ENCODE measurements at places on chromosomes 1 and 21.

DNA sequence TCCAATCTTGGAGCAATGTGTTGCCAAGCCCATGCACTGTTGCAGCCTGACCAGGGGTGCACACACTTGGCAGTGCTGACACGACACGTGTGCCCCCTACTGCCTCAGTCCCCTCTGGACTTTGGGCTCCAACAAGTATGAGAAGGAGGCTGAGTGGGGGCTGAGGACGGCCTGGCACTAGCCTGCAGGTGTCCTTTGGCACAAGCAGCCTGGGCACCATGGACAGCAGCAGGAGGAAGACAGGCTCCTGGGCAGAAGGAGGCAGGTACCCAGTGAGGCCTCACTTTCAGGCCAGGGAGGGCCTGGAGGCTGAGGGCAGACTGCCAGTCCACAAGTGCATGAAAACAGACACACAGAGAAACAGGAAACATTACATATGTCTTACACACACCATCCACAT is 1702.9 kb upstream of the B3GALT2 start:
- no peak for DNase-seq

- DNase-seq: no peak
Measured at GRCh38 chr1:81679942-81680341, 120.8 kb upstream of the ADGRL2 start.

DNA sequence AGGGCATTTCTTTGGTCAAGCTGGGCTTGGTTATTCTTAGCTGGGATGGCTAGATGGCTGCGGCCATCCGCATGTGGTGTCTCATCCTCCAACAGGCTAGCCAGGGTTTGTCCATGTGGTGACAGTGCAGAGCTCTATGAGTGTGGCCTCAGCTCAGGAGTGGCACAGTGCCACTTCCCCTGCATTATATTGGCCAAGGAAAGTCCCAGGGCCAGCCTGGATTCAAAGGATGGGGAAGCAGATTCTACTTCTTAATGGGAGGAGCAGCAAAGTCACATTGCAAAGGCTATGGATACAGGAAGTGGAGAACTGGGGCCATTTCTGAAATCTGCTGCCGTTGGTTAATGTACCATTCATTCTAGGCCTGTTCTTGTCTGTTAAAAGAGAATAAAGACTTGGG is 34.4 kb downstream of the STUM start:
- no peak for DNase-seq

GRCh38 chr1:4612991-4613390 is 41.4 kb upstream of the AJAP1 start:
- no peak for DNase-seq

- peak; percentile 39 for DNase-seq
Measured at GRCh38 chr1:15833069-15833679, 14.3 kb upstream of the SPEN start.

- DNase-seq: no peak
Measured at GRCh38 chr1:183080406-183080805, 57.2 kb downstream of the LAMC1 start.

DNA sequence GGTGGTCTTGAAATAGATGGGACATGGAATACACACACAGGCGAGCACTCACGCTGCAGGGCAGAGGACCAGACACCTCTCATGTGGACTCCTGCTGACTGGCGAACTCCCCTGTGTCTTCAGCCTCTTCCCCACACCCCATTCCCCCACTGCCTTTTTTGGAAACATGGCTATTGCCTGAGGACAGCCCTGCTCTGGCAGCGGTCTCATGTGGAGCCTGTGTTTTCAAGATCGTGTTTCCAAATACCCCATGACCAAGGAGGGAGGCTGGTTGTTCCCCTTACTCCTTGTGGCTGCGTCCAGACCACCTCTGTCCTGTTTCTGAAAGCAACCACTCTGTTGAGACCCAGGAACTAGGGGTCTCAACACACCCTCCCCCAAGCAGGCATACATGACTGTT is 119.4 kb downstream of the C1orf94 start:
- no peak for DNase-seq

DNA sequence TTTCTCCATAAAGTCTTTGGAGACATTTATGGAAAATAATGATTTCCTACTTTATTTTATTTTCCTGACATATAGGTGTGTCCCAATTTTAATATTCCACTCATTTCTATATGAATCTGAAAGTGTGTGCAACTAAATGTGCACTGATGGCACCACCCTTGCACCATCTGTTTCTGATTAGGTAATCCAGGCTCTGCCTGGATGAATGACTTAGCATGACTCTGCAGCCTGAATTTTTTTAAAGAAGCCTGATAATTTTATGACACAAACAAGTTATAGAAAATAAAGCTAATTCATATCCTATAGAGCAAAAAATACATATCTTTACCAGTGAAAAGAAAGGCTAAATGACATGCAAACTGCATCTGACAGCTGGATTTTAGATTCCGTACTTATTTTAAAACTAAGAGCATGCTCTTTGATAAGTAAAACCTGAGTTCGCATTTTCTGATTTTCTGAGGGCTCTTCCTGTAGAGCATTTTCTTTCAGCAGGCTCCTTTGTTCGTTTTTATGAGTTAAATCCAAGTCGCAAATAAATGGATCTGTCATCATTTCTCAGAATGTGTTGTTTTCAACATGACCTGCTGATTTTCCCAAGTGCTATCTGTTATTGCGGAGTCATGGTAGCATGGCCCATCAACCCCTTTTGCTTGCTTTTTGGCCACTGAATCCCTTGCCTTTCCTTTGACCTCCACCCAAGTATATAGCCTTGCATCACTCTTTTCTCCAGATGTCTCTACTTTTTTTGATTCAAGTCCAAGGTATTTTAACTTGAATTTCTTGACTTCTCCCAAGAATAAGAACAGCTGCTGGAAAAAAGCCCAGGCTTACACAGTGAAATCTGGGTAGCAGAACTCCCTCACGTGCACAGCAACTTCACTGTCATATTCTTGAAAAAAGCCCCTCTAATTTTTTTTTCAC is 52.8 kb upstream of the LYPLAL1 start:
- no peak for DNase-seq

- DNase-seq: no peak
Measured at GRCh38 chr21:43345746-43346409, 81.1 kb downstream of the SIK1 start.

DNA sequence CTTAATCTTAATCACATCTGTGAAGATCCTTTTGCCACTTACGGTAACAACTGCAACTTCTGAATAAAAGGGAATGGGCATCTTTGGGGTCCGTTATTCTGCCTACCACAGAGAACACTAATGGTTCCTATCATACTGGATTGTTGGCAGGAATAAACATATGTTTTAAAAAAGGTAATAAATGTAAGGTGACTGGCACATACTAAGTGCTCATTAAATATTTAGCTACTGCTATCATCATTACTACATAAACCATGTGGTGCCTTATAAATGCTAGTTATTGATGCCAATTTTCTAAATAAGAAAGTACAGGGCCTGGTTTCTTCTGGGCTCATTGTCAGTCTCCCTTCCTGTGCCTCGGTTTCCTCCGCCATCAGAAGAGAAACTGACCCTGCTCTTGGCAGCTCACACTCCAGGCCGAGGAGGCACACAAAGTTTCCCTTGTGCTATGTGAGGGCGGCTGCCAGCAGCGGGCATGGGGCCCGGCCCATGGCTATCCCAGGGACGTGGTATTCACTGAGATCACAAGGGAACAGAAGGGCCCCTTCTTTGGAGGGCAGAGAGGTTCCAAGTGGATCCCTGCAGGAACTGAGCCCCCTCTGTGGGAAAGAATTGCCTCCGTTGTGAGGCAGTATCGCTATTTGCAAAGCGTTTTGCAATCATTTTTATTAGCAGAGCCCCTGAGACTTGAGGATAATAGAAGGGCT is 26.2 kb downstream of the NAV1 start:
- DNase-seq: no peak
